DMS53 (cell line): ENCODE measurements at places on chromosomes 5 and 9.

GRCh38 chr5:82142217-82142841 lies 135.8 kb downstream of the RPS23 start:
- DNase-seq = no peak

- peak; percentile 63 for DNase-seq
Observed at GRCh38 chr9:112334432-112334841, 1.0 kb upstream of the PTBP3 start.

DNA sequence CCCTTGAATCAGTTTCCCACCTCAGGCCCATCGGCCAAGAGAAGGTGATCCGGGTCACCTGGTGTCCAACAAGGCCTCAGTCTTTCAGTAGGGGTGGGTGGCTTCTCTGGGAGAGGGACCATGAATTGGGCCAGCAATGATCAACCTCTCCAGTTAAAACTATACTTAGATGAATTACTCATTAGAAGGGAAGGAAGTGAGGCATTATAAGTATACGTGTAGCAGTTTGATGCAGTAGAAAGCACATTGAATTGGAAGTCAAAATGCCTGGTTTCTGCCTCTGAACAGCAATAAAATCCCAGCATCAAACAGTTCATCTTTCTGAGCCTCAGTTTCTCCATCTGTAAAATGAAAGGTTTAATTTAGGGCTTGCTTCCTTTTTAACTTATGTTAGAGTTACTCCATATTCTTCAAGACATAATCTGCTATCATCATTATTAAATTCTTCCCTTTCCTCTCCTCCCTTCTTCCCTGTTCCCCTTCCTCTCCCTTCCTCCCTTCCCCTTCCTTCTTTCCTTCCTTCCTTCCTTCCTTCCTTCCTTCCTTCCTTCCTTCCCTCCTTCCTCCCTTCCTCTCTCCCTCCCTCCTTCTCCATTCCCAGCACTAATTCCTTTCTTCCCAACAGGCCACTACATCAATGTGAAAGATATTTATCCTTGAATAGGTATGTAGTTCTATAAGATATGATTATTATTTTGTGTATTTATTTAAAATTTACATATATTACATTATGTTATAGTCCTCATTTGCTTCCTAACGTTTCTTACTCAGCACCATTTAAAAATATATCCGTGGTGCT lies 18.6 kb upstream of the TMEM174 start:
- DNase-seq = no peak

DNA sequence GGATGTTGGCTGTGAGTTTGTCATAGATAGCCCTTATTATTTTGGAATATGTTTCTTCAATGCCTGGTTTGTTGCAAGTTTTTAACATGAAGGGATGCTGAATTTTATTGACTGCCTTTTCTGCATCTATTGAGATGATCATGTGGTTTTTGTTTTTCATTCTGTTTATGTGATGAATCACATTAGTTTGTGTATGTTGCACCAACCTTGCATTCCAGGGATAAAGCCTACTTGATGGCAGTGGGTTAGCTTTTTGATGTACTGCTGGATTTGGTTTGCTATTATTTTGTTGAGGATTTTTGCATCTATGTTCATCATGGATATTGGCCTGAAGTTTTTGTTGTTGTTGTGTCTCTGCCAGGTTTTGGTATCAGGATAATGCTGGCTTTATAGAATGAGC lies 225.6 kb downstream of the PCSK1 start:
- peak; percentile 28 for DNase-seq

GRCh38 chr5:178278358-178279023 lies 45.9 kb upstream of the PHYKPL start:
- DNase-seq = no peak

GRCh38 chr9:36940500-36940853 lies 93.6 kb downstream of the PAX5 start:
- no peak for DNase-seq

DNA sequence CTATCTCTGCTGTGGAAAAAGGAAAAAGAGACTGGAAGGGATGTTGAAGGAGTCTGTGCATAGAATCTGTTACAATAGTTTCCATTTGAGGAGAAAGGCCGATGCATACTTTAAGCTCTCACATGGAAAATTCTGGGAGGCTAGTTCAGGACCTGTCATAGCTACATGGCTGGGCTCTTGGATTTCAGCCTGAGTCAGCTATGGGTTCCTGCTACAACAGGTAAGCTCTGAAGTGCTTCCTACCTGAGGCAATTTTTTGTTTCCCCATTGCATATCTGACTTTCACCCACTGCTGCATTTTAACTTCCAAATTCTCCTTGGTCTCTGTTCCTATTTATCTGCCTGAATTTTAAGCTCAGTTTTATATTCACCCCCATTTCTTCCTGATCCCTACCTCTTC lies 310.7 kb downstream of the RAB3C start:
- no peak for DNase-seq

DNA sequence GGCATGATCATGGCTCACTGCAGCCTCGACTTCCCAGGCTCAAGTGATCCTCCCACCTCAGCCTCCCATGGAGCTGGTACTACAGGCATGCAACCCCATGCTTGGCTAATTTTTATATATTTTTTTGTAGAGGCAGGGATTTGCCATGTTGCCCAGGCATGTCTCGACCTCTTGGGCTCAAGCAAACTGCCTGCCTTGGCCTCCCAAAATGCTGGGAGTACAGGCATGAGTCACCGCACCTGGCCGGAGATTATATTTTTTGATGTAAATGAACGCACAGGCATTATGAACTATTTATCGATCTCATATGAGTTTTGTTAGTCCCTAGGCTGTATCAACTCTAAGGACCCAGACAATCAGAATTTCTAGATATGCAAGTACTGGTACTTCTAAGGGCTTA lies 25.5 kb upstream of the CEP120 start:
- no peak for DNase-seq

- DNase-seq = no peak
Observed at GRCh38 chr5:64340293-64340692, 165.5 kb upstream of the RGS7BP start.

GRCh38 chr5:89279391-89280036 lies 396.5 kb upstream of the MEF2C start:
- no peak for DNase-seq

DNA sequence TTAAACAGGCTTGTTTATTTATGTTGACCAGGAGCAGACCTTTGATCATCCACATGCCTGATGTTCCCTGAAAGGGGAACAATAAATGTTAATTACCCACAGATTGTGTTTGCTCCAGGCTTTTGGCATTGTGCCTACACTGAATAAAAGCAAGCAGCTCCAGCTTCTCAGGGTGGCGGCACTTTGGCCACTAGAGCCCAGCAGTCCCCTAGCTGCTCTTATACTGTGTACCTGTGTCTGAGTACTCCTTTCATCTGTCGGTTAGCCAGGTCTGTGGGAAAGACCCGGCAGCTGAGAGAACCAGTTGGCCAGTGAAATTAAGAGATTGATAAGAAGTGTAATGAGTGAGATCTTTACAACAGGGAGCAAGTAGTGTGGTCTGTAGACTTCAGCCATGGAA lies 254.8 kb upstream of the FTMT start:
- no peak for DNase-seq

DNA sequence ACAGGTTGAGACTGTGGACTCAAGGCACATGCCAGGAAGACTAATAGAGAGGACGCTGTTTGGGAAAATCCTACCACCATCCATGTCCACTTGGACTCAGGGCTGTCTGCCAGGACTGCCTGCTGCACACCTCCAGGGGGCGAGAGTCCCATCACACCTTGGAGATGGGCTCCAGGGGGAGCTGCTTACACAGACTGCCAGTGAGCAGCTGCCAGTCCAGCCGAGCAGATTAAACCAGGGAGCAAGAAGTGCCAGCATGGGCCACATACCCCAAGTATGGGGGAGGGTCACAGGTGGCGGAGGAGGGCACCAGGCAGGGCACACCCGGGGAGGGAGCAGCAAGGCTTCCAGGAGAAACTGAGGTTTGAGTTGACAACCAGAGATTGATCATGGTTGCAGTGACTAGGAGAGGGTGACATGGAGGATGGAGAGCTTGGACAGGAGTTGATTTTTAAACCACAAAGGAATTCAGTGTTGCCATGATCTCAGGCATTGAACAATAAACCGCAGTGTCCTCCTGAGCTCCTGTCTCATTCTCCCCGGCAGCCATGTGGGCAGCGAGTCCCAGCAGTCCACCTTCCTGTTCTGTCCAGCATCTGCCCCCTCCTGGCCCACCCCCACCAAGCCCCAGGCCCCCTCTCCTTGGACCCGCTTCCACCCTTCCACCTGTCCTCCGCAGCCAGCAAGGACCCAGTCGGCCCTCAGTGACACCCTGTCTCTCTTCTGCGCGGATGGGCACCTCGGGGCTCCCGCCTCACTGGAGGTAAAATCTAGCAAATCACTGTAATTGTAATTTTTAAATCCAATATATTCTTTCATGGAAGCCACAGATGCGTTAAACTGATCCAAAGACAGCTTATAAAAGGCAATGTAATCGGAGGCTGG lies 3.1 kb upstream of the VAV2 start:
- peak; percentile 60 for DNase-seq

DNA sequence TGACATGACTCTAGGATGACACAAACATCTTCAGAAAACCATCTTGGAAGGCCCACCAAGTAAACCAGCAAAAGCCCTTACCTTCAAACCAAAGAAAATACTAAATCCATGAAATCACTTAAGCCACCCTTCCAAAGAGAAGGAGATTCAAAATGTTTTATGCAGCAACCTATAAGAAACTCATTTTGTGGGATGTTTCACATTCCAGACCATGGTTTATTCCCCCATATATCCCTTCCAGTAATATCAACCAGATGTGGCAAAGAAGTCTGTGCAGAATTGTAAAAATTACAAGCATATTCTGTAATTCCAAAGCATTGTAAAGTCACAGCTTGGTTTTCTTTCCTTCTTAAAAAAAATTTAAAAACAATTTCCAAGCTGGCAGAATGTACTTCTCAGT lies 117.4 kb downstream of the SLIT3 start:
- no peak for DNase-seq

DNA sequence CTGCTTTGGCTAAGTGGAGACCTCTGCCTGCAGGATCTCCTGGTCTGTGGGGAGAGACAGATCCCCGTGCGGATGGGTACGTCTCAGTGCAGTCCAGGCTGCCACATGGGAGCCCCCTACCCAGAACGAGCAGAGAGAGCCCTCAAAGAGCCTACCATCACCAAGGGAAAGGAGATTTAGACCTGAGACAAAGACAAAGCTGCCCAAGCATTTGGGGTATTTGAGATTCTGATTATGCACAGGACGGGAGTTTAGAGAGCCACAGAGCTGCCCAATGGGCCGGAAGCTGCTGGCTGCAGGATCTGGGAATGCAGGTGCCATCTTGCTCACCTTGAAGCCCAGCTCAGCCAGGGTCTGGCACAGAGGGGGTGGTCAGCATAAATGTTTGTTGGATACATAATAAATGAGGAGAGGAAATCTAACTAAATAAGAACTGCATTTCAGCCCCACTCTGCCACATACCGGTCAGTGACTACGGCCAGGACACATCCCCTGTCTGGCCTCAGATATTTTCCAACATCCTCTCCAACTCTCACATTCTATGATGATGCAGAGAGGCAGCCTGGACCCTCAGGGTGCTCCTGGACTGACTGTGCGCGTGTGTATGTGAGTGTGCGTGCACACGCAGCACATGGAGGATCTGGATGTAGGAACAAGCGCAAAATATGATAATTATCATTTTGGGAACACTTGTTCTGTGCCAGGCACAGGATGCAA lies 157.8 kb downstream of the FGF18 start:
- DNase-seq = no peak

GRCh38 chr5:85143138-85143537 lies 758.5 kb upstream of the EDIL3 start:
- no peak for DNase-seq

- DNase-seq = no peak
Observed at GRCh38 chr5:11650936-11651335, 253.3 kb downstream of the CTNND2 start.

DNA sequence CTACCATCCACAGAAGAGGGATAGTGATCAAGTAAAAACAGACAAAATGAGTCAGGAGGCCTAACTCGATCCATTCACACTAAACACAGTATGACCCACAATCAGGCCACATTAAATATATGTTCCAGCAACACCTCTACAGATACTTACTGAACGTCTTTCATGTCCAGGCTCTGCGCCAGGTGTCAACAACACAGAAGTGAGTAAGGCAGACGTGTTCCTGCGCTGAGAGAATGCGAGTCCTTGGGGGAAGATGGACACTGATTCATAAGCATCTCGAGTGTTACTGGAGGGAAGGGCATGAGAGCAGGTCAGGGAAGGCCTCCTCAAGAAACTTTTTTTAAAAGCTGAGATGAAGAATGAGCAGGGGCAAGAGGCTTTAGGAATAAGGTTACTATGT lies 164.3 kb upstream of the CLINT1 start:
- DNase-seq = no peak

- no peak for DNase-seq
Observed at GRCh38 chr5:14272548-14273205, 129.5 kb downstream of the TRIO start.

DNA sequence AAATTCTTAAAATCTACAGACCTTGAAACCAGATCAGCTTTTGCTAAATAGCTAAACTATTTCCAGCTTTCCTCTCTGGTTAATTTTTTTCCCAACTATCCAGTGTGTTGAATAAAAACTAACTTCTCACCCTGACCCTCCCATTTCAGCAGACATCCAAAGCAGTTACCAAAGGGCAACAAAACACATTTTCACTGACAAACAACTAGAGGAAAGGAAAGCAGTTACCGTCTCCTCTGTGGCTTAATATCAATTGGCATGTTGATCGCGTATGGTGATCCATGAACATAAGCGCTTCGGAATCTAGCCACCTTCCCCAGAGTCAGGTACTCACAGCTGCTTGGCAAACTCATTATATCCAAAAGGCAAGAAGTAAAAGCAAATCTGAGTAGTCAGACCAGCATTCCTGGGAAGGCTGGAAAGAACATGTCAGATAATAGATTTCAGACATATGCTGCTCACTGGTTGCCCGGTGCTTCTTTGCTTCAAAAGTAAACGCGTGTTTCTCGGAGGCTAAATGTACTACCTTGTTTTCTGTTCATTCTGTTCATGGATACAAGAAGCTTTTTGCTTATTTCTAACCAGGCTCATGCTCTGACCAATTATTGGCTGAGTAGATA lies 463.4 kb downstream of the PDE4D start:
- no peak for DNase-seq
